ENCODE measurements at places on chromosomes 4 and X.
A peak's percentile ranks its signal among the peaks of the same experiment; 100 is the strongest.

- peak; percentile 7 for DNase-seq
These were observed 97.5 kb upstream of the ZNF518B start for GRCh38 chr4:10554694-10555093.

DNA sequence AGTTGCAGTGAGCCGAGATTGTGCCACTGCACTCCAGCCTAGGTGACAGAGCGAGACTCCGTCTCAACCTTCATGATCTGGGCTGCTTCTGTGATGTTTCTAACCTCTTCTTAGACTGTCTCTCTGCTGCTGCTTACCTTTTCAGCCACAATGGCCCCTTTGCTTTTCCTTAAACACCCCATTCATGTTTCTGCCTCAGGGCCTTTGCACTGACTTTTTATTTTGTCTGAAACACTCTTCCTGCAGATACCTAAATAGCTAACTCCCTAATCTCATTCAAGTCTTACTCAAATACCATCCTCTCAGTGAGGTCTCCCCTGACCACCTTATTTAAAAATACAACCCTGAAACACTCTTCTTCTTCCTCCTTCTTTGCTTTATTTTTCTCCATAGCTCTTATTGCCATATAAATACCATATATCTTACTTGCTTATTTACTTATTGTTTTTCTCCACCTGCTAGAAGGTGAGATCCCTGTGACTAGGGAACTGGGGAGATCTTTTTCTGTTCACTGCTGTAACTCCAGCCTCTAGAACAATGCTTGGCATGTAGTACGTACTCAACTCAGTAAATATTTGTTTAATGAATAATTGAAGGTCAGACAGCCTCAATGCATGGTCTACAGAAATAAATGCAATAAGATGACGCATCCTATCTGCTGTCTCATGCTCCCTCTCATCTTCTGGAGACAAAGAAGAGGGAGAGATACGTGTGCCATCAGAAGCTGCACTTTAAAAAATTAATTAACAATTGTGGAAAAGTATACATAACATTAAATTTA, 43.8 kb upstream of the SETD7 start:
- DNase-seq: no peak

DNA sequence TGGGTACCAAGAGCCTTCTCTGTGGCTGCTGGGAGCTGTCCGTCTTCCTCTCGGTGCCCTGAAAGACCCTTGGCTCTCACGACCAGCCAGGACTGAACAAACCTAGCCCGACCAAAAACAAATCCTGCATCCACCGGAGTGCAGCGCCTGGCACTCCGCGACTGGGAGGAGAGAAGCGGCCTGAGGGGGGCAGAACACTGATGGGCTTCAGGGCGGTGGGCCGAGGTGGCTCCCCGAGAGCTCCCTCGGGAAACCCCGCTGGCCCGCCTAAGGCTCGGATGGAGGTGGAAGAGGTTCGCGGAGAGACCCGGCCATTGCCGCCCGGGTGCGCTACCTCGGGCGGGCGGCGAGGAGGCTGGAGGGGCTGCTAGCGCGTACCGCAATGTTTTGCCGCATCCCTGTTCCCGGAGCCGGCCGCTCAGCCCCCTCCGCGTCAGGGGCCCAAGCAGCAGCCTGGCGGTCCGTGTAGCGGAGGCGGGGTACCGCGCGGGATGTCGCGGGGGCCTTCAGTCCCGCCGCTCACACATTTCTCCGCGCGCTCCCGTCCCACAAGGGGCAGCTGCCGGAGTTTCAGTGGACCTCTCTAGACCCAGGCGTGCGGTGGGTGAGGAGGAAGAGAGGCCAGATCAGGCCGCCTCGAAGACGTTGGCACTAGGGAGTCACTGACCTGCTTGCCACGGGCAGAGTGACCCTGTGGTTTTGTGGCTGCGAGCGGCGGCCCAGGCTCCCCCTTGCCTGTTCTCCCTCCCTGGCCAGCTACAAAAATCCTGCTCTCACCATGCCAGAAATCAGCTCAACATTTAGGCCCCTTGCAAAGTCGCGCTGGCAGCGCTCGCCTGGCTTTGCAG, 2.2 kb downstream of the SLITRK4 start:
- no peak for DNase-seq

DNA sequence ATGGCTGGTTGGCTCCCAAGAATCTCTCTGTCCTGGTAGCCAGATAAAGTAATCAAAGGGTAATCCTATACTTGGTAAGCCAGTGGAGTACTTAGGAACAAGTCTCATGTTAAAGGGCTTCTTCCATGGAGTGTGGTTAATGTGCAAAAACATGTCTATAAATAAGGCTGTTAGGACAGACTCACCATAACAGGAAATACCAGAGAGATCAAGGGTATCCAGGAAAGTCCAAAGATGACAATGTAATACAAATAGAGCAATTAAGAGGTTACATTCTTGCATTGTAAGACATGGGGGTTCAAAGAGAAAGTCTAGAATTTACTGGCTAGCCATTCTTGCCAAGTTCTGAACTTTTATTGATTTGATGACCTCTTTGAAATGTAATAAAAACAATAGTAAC, 61.9 kb upstream of the ZCCHC13 start:
- DNase-seq: no peak

- DNase-seq: no peak
These were observed 1.4 kb downstream of the CD99 start for GRCh38 chrX:2692221-2693112.

DNA sequence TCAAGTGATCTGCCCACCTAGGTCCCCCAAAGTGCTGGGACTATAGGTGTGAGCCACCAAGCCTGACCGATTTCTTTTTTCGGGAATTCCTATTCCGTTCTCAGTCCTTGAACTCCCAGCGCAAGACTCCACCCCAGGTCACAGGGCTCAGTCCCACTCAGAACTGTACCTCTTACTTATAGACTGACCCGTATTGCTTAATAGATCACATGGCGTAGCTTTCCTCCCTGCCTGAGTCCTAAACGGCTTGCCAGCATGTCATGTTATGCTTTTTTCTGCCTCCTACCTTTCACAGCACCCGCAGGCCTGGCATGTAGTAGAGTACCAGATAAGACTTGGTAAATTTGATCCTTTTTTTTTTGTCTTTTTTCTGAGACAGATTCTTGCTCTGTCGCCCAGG, 22.4 kb downstream of the SAT1 start:
- no peak for DNase-seq

- no peak for DNase-seq
These were observed 184.1 kb downstream of the MID1IP1 start for GRCh38 chrX:38985375-38985774.

DNA sequence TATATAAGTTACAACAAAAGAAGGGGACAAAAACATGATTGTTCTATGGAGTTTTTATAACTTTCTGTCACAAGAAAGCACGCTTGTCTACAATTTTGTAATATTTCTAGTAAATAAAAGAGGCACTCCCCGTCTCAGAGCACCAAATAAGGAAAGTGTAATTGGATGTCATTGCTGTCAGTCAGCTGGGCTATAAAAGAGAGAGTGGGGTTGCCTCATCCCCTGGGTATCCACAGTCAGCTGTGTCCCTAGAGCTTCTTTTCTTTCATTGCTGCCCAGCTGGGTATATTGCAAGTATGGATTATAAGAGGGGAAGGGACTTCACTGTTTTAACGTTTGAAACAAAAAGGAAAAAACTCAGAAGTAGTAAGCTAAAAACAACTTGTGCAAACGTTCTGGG, 61.3 kb downstream of the NPNT start:
- DNase-seq: no peak

DNA sequence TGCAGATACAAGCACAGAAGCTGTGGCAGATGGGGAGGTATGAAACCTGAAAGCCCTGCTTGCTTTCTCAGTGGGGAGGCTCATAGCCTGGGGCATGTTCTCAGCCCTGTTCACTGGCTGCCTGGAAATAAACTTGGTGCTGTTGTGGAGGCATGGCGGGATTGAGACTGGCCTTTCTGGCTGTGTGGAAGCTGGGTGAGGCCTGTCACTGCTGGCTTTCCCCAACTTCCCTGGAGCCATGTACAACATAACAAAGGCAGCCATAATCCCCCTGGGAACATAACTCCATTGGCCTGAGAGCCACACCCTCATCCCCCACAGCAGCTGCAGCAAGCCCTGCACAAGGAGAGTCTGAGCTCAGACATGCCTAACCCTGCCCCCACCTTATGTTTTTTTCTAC, 237.7 kb upstream of the TLL1 start:
- no peak for DNase-seq

GRCh38 chr4:38166082-38166481, 205.9 kb downstream of the PTTG2 start:
- DNase-seq: no peak

- DNase-seq: no peak
These were observed 29.6 kb downstream of the SLC16A2 start for GRCh38 chrX:74450803-74451449.

GRCh38 chr4:183099537-183100297, 660 bp downstream of the WWC2 start:
- DNase-seq: no peak

DNA sequence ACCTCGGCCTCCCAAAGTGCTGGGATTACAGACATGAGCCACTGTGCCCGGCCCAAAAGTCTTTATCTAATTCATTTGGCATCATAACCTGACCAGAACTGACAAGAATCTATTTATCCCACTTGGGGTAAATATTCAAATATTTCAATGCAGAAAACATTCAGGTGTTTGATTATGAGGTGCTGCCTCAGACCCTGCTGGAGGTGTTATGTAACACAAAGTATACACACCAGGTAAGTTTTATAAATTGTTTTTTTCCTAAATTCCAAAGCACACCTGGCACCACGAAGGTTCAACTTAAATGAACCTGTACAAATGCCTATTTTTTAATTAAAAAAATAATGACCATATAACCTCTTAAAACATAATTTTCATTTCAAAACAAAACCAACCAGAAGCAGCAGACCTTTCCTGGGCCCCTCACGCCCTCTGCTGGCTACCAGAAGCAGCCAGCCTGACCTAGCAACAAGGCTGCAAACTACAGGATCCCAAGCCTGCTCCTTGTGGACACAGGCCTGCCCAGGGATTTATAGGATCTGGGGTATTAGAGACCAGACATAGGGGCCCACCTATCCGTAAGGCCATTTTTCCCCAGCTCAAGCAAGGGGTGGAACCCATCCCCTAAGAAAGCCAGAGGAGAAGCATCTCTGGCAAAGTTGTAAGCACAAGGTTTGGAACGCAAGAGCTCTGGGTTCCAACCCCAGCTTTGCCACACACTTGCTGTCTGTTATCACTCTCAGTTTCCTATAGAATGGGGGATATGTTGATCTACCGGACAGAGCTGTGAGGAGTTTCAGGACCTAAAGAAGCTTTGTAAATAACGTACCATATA, 11.7 kb downstream of the OTUD5 start:
- DNase-seq: no peak

All from stimulated activated CD8-positive, alpha-beta memory T cell treated with anti-CD3 and anti-CD28 coated beads, Interleukin-15, amount 100 ng/mL, for 24 hours (primary cell).